ENCODE measurements at places on chromosomes 16 and 17.

GRCh38 chr17:33071656-33072055, 80.0 kb downstream of the SPACA3 start:
- no peak for DNase-seq

DNA sequence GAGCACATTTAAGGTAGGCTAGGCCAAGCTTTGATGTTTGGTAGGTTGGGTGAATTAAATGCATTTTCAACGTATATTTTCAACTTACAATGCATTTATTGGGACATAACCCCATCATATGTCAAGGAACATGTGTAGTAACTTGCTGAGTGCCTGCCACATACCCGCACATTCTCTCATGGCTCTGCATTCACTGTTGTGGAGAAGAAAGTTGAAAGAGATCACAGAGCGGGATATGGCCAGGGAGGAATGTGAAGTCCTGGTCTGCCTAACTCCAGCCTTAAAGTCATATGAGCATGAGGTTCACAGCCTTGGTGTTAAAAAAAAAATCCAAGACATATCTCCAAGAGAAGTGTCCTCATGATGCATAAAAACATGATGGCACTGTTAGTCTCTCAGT, 79.1 kb downstream of the CFDP1 start:
- no peak for DNase-seq

GRCh38 chr17:27970587-27970986, 71.9 kb upstream of the NLK start:
- DNase-seq, result no peak

GRCh38 chr16:25625620-25626019, 66.1 kb upstream of the HS3ST4 start:
- DNase-seq, result no peak

GRCh38 chr17:79925242-79925957, 86.2 kb upstream of the CBX4 start:
- DNase-seq, result no peak

- DNase-seq, result no peak
Observed at GRCh38 chr17:60671482-60671881, 6.2 kb upstream of the BCAS3 start.

- DNase-seq, result no peak
Observed at GRCh38 chr17:57603546-57603945, 141.6 kb downstream of the CCDC182 start.

- no peak for DNase-seq
Observed at GRCh38 chr16:87368029-87368770, 15.4 kb downstream of the FBXO31 start.

DNA sequence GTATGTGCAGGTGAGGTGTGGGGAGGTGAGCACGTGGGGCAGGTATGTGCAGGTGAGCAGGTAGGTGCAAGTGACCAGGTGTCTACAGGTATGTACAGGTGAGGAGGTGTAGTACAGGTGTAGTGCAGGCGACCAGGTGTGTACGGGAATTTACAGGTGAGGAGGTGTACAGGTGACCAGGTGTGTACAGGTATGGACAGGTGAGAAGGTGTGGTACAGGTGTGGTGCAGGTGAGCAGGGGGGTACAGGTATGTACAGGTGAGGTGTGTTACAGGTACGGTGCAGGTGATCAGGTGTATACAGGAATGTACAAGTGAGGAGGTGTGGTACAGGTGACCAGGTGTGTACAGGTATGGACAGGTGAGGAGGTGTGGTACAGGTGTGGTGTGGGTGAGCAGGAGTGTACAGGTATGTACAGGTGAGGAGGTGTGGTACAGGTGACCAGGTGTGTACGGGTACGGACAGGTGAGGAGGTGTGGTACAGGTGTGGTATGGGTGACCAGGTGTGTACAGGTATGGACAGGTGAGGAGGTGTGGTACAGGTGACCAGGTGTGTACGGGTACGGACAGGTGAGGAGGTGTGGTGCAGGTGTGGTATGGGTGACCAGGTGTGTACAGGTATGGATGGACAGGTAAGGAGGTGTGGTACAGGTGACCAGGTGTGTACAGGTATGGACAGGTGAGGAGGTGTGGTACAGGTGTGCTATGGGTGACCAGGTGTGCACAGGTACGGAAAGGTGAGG, 12.8 kb upstream of the DBNDD1 start:
- no peak for DNase-seq

DNA sequence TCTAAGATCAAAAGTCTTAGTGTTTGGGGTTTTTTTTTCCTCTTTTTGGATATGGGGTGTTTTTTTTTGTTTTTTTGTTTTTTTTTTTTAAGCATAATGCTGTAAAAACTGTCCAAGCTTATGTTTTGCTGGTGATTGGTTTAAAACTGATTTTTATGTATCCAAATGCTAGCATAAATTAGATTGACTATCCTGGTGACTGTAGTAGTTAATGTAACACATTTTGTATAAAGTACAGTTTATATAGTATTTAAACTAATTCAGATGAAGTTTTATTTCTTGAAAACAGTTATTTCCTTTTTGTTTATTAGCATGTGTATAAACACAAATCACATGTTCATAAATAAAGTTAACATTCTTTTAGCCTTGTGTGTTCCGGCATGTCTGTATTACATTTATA, 10.9 kb downstream of the RBBP6 start:
- no peak for DNase-seq

- no peak for DNase-seq
Observed at GRCh38 chr16:89905511-89906139, 13.0 kb upstream of the MC1R start.

DNA sequence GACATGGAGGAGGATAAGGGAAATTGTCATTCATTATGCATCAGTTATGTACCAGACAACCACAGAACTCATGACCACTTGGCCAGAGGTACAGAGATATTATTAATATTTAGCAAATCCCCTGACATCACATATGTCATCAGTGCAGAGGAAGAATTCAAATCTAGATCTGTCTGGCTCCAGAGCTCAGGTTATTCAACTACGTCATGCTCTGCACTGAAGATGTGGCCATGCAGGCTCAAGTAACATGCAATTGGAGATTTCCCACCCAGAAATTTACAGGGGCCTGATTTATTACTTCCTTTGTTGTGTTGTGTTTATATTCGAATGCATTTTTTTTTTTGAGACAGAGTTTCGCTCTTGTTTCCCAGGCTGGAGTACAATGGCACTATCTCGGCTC, 224.3 kb downstream of the HS3ST4 start:
- DNase-seq, result no peak

GRCh38 chr17:80946449-80946848, 45.2 kb upstream of the CHMP6 start:
- DNase-seq, result no peak

GRCh38 chr16:65845466-65846209, 520.9 kb upstream of the CDH5 start:
- DNase-seq, result no peak

GRCh38 chr16:22077700-22078313, 14.5 kb upstream of the VWA3A start:
- peak; percentile 40 for DNase-seq

- DNase-seq, result no peak
Observed at GRCh38 chr17:43570518-43570928, 24.4 kb upstream of the ETV4 start.

GRCh38 chr16:49720225-49720624, 135.7 kb downstream of the ZNF423 start:
- DNase-seq, result no peak

GRCh38 chr17:41734139-41734948, at the start of gene HAP1:
HAP1 (minus strand) TSS chr17:41734643; CDS start chr17:41734634, 9 bp downstream.
- no peak for DNase-seq

DNA sequence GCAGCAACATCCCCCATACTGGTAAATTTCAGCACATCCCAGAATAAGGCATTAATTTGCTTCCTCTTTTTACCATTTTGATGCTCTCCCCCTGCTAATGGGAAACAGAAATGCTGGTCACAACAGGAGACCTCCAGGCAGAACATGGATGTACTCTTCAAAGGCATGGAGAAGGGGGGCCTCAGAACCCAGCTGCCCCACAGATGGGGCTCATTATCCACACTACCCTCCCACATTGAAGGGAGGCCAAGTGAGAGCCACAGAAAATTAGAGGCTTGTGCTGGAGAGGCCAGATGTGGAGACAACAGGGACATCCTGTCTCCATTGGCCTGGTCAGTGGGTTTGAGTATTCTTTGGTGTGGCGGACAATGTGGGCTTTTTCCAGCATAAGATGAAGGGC, 150.1 kb upstream of the CDH11 start:
- no peak for DNase-seq

- no peak for DNase-seq
Observed at GRCh38 chr17:62109378-62109902, 44.4 kb upstream of the MED13 start.

GRCh38 chr16:85716680-85717038, 27.9 kb upstream of the GINS2 start:
- DNase-seq, result no peak

- DNase-seq, result no peak
Observed at GRCh38 chr17:51029142-51029541, 91.5 kb downstream of the SPAG9 start.

GRCh38 chr16:20673071-20673806, 24.2 kb downstream of the ACSM1 start:
- DNase-seq, result no peak

GRCh38 chr17:81944858-81945257, 2.2 kb downstream of the MYADML2 start:
- DNase-seq, result no peak

DNA sequence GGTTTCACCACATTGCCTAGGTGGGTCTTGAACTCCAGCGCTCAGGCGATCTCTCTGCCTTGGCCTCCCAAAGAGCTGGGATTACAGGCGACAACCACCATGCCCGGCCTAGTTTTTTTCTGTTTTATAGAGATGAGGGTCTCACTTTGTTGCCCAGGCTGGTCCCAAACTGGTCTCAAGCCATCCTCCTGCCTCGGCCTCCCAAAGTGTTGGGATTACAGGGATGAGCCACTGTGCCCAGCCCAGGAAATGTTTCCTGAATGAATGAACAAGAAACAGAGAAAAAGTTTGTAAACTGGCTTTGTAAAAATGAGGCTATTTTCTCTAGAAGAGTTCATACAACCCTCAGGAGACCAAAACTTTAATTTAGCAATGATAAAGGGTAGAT, 68.0 kb downstream of the WWP2 start:
- DNase-seq, result no peak

DNA sequence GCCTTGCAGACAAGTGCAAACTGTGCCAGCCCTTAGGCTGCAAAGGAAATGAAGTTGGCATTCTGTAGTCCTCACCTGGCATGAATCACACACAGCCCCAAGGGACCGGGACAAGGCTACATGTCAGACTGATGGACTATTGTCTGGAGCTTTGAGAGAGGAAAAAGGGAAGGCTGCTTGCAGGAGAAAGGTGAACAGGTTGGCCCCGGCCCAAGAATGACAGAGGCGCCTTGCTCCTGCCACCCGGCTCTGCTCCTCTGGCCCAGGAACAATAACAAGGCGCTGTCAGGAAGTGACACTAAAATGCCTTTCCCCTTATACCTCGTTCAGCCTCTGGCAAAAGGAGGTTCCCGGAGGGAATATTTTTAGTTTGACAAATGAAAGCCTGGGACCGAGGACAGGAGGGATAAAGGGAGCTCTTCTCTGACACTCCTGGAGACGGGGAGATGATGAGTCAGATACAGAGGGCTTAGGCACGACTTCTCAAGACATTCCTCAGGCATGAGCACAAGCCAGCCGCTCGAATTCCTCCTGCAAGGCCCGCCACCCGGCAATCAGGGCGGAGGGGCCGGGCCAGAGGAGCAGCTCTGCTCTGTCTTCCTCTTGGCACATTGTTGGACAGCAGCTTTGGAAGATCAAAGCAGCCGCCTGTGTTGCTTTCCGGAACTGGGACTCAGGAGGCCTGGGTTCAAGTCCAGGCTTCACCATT, 105.8 kb downstream of the NOG start:
- DNase-seq, result no peak

- peak; percentile 89 for DNase-seq
Observed at GRCh38 chr17:15999141-15999973, at the start of the genes TTC19 and ZSWIM7. TTC19 (plus strand) TSS chr17:15999824; CDS start chr17:15999849, 25 bp downstream. ZSWIM7 (minus strand) TSS chr17:15999704; CDS start chr17:15999594, 110 bp downstream.

DNA sequence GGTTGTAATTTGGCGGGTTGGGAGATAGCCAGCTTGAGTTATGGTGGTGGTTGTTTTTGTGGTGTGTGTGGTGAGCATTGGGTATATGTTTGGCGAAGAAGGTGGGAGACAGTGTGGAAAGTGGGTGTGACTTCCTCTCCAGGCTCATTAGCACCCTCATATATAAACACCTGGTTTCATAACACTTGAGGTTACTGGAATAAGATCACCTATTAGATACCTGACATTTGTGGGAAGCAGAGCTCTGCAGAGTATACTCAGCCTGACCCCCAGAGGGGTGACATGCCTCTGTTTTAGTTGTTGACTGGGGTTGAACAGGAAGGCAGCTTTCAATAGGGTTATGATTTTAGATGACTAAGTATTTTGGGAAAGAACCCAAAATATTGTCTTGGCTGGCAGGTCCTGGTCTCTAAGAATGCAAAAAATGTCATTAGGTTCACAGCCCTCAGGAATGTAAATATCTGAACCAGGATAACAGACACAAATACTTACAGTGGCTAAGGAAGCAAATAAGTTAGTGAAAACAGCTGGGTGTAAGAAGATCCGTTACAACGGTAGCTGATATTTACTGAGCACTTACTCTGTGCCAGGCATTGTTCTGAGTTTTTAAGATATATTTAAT, 18.3 kb upstream of the EFCAB13 start:
- no peak for DNase-seq

GRCh38 chr17:45660474-45660873, 123.6 kb upstream of the CRHR1 start:
- DNase-seq, result no peak

DNA sequence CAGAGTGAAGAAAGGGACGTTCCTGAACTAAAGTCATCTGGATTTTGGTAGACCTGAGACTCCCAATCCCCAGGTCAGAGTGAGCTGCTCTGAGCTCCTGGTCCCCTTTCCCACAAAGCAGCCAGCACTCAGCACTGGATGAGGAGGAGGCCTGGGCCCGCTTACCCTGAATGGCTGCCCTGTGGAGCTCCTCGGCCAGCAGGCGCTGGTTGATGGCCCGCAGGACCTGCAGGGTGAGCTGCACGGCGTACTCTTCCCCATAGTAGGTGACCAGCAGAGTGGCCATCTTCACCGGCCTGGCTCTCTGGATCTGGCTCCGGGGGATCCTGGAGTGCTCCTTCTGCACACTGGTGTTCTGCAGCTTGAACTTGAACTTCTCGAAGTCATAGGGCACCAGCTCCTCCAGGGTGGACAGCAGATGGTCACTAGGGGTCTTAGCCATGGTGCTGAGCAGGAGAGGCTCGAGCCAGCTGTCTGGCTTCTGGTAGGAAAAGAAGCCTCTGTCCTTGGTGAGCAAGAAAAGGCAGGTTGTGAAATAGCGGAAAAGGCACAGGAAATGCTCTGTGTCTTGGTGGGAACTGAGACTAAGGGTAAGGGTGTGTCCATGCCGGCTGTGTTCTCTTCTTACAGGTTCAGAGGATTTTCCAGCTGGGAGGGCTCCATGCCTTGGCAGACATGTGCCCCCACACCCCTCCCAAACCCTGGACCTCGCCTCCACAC, at the start of gene MEFV:
Gene MEFV, minus strand, starts transcription at position 488 of the 720 bp plus-strand sequence. Its CDS starts 46 bp downstream, at position 442.
- no peak for DNase-seq

DNA sequence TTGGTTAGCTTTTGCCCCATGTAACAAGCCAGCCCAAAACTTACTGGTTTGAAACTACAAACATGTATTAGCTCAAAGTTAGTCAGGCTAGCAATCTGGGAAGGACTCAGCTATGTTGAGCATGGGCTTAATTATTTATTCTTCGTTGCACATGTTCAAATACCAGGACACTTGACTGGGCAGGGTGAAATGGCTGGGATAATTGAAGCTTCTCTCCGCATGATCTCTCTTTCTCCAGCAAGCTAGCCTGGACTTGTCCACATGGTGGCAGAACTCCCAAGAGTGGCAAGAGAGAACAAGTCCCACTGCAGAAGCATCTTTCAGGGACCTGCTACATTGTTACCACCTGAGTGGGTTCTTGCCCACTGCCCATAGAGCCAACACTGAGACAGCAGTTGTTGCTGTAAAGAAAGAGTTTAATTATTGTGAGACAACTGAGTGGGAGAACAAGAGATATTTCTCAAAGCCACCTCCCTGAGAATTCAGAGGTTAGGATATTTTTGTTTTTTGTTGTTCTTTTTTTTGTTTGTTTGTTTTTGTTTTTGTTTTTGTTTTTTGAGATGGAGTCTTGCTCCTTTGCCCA, 16.8 kb upstream of the ATF7IP2 start:
- no peak for DNase-seq

Data from effector memory CD4-positive, alpha-beta T cell (primary cell).